ENCODE measurements at places on chromosomes 3 and 15.
A peak's percentile ranks its signal among the peaks of the same experiment; 100 is the strongest.

DNA sequence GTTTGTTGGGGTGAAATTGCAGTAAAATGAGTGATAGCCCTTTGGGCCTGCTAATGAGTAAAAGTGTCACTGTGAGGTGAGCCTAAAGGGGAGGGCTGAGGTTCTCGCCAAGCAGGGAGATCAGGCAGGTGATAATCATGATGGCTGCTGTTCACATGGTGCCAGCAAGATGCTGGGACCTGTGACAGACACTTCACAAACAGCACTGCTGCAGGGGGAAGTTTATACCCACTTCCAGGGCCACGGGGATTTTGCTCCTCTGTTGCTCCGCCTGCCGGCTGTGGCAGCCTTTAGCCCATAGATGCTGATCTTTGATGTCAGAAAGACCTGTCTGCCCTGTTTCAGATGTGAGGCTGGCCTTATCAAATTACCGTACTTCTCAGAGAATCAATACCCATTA lies 96.7 kb downstream of the SV2B start:
- DNase-seq = no peak

- no peak for DNase-seq
Measured at GRCh38 chr3:151770956-151771355, 37.2 kb downstream of the AADACL2 start.

DNA sequence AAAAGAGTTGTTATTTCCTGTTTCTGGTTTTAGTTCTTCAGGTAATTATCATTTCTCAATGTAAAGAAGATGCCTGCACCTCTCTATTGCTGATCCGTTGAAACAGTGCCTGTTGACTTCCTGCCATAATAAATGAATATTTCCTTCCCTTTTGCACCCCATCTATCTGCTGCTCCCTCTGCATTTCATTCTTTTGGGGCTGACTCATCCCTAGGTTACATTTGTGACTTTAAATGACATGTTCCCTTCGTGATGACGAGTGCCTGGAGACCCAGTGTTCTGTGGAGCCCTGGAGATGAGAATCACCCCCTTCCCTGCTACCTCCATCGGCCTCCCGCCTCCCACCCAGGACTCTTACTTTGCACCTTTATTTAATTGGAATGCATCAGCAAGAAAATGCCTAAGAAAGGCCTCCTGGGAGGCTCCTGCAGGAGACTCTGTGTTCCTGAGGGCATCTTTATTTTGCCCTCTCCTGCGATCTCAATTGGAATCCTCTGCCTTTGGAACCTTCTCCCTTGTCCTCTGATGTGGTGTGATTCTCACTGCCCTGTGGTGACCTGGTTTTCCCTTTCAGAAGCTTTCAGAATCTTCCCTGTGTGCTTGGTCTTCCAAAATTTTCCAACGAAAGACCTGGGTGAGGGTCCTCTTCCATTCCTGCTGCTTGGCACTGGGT lies 13.7 kb downstream of the LRRK1 start:
- DNase-seq = no peak

DNA sequence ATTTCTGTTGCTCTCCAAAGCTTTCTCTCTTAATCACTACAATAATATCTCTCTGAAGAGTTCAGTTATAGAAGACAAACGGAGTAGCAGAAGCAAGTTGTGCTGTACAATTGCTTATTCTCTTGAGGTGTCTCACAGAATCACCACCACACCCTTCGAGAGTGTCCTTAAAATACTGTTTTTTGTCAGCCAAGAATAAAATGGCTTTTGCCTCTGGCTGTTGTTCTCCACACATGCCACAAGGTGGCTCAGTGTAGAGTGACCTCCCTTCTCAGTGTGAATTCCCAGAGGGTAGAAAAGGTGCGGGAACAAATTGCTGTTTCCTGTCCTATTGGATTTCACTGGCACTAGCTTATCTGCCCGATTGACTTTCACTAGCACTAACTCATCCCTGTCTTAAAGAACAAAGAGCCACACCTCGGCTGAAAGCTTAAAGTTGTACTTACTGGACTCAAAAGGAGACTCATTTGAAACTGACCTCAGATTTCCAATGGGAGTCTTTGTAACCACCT lies 134.2 kb upstream of the SATB1 start:
- DNase-seq = peak; percentile 52

- DNase-seq = no peak
Measured at GRCh38 chr3:13451301-13451673, 28.8 kb upstream of the HDAC11 start.

GRCh38 chr15:79065706-79066376 lies 24.7 kb downstream of the RASGRF1 start:
- no peak for DNase-seq

- no peak for DNase-seq
Measured at GRCh38 chr3:115186351-115187148, 39.5 kb upstream of the ZBTB20 start.

DNA sequence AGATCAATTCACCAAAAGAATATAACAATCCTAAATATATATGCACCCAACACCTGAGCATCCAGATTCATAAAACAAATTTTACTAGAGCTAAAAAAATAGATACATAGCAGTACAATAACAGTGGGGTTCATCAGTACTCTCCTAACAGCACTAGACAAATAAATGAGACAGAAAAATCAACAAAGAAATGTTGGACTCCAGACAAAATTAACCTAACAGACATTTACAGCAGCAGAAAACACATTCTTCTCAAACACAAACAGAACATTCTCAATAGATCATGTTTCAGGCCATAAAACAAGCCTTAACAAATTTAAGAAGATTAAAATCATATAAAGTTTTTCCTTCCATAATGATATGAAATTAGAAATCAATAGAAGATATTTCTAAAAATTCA lies 124.8 kb upstream of the NECTIN3 start:
- no peak for DNase-seq

DNA sequence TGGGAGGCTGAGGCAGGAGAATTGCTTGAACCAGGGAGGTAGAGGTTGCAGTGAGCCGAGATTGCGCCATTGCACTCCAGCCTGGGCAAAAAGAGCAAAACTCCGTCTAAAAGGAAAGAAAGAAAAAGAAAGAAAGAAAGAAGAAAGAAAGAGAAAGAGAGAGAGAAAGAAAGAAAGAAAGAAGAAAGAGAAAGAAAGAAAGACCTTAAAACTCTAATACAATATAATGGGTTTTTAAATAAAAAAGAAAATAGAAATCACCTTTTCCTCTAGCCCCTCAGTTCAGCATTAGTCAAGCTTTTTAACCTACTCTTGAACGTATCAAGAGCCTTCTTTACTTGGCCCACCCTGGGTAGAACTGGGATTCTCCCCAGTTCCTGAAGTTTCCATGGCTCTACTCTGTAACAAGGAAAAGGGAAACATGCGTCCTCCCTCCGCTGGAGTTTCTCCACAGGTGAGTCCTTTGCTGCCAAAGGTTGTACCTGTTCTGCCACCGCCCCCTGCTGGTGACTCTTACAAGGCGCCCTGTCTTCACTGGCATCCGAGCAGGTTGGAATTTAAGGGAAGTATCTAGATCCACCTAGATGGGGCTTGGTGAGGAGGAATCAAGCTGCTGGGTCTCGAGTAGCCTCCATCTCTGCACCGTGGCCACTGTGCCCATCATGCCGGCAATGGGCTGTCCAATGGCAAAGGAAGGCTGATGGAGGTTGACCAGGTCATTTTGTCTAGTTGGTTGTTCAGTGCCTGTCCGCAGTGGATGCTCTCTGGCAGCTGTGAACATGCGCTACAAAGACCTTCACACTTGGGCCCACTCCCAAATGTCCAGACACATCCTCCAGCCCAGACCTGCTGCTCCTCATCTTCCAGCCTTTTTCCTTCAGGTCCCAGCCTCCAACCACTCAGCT lies 20.6 kb upstream of the EPHB3 start:
- peak; percentile 50 for DNase-seq

- DNase-seq = no peak
Measured at GRCh38 chr3:146468671-146469149, 651 bp downstream of the PLSCR2 start.

DNA sequence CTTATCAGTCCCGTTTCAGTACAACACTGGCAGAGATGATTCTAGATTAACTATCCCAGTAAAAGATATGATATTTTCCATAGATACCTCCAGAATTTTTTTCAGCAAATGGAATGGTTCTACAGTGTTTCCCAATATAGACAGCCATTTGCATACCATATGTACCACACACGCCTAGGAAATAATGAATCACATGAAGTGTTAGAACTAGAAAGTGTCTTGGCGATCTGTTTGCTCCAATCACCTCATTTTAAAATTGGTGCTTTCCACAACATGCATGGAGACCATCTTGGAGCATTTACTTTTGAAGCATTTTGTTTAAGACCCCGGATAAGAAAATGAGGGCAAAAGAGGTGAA lies 2.0 kb downstream of the C2CD4A start:
- no peak for DNase-seq

- peak; percentile 94 for DNase-seq
Measured at GRCh38 chr3:105526360-105527111, 159.8 kb downstream of the ALCAM start.

DNA sequence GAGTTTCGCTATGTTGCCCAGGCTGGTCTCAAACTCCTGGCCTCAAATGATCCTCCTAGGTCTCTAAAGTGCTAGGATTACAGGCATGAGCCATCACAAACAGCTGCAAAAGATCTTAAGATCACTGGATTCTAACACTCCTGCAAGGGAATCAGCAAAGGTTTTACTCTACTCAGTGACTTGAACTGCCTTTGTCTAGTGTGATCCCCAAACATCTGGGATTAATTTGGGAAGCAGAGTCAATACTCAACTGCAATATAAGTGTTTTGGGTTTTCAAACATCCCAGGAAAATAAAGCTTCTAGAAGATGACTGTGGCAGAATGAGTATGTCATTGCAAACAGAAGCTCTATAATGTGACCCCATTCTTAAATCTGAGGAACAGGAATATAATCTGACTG lies 7.2 kb downstream of the SPG21 start:
- DNase-seq = no peak

DNA sequence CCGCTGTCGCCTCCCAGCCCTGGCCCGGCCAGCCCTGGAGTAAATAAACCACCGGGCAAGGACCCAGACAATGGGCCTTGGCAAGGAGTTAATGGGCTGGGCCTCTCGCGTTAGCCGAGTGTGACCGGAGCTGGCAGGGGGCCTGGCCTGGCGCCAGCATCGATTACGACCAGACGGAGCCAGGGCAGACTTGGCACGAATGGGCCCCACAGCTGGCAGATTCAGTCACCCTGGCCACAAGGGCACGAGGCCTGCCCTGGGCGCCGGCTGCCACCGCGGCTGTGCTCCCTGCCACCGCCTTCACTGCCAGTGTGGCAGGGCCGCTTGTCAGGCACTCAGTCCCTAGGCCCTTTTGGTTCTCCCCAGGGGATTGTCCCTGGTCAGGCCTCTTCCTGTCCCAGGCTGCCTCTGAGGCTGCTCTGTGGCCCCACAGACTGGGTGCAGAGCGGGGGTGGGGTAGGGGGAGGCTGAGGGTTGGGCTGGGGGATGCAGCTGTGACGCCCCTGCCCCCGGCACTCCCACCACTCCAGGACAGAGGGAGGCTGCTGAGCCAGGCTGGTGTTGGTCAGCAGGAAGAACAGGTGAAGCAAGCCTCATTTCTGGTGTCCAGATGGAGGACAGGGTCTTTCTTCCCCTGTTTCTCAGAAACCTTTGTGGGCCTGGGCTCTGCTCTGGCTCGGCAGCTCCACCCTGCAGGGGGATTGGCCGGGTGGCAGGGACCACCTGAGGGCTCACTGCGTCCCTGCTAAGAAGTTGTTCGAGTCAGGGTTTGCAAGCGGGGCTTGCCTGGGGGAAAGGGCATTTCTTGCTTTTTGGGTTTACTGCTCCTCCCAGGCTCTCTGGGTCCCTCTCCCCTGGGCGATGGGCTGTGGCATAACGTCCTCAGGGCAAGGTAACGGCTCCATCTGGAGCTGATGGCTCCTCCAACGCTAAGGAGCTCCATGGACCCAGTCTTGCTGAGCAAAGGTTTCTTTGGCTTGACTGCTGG lies 30.5 kb upstream of the SRP14 start:
- DNase-seq = peak; percentile 96

DNA sequence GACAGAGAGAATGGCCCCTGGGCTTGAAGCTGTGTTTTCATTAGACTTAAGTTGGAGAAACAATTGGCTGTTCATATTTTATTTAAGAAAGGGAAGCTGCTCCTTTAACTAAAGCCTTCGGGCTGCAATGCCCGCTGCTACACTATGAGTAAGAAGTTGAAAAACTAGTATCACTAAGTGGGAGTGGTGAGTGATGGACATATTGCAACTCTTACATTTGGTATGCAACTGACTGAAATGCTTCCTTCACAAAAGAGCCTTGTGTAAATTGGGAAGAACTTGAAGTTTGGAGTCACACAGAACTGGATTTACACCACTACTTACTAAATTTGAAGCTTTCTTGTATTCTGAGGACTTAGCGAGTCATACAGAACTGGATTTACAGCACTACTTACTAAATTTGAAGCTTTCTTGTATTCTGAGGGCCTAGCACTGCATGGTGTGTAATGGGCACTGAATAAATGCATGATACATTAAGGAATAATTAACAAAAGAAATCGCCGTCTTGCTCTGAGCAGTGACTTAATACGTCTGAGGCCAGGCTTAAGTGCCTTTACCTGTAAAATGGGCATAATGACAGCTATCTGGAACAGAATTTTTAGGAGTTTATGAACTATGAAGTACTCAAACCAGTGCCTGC lies 149.5 kb downstream of the RYR3 start:
- DNase-seq = no peak

GRCh38 chr3:129561619-129562248 lies 18.8 kb downstream of the H1-8 start:
- no peak for DNase-seq

GRCh38 chr3:158737410-158737809 lies 5.2 kb upstream of the RARRES1 start:
- no peak for DNase-seq

DNA sequence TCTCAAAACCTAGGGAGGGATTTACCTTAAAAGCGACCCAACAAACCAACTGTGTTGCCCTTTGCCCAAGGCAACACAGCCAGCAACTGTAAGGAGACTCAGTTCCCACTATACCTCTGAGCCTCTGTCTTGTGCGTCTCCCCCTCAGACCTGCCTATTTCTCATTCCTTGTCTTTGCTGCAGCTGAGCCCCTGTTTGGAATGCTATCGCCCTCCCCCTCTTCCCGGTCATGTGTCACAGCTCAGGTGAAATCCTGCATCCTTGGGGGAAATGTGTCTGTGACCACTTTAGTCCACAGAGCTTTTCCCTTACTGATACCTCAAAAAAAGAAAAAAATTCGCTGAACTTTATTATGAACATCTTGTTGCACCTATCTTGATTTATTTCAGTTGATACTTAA lies 52.0 kb upstream of the LRIG1 start:
- no peak for DNase-seq

DNA sequence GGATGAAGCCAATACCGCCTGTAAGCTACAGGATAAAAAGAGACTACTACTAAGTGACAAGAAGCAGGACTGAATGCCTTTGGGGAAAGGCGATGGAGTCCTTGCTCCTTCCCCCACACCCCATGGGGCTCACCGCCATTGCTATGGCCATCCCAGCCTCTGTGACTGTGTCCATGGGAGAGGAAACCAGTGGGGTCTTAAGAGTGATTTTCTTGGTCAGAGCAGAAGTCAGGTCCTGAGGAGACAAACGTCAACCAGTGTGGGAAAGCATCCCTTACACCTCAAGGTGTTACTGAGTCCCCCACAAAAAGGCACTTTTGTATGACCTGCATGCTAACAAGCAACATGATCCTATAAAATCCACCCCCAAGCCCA lies 913 bp downstream of the IMPDH2 start:
- DNase-seq = no peak

- DNase-seq = peak; percentile 48
Measured at GRCh38 chr15:89690276-89691218, at the start of the genes PEX11A and WDR93. TSS of gene PEX11A (minus strand) at chr15:89690754. CDS start at chr15:89690632, 122 bp downstream. TSS of gene WDR93 (plus strand) at chr15:89690811. CDS start at chr15:89701747, 10,936 bp downstream.

- no peak for DNase-seq
Measured at GRCh38 chr15:76184650-76185035, 124.9 kb downstream of the TMEM266 start.
